ENCODE measurements at places on chromosomes 6 and 20.

DNA sequence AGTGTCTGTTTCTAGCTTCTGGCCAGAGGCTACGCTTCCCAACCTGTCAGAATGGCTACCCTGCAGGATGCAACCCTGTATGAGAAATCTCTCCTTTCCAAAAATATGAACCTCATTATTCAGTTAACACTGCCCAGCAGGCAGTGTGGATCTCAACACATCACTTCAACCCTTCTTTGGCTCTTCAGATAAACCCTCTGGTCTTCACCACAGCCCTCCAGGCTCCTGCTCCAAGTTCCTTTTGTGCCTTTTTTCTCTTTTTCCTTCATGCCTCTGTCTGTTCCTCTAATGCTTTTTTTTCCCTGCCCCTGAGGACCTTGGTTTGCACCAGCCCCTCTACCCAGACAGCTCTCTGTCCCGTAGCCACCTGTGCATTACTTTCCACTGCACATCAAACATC is 207.4 kb downstream of the MYLK4 start:
- DNase-seq, result no peak

DNA sequence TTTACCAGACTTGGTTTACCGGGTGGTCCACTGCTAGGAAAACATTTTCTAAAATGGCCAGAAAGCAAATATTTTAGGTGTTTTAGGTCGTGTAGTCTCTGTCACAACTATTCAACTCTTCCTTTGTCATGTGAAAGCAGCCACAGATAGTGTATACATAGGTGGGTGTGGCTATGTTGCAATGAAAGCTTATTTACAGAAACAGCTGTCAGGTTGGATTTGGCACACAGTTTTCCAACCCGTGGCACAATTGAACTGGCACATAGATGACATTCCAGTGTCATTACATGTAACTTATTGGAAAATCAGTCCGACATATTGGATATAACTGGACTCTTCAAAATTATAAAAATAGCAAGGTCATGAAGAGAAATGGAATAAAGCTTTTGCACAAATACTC is 68.9 kb upstream of the KCNQ5 start:
- no peak for DNase-seq

DNA sequence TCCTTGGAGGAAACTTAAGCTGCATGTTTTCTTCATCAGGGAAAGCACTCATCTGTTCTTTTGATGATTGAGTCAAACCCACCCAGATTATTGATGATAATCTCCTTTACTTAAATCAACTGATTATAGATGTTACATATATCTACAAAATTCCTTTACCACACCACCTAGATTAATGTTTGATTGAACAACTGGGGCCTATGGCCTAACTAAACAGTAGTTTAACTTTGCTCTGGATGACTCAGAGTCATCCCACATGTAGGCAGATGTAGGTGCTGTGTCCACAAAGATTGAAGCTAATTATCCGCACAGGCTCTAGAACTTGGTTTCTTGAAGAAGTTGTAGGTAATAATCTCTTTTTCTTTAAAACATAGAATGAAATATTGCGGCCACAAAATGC is 42.2 kb downstream of the PKIB start:
- DNase-seq, result no peak

DNA sequence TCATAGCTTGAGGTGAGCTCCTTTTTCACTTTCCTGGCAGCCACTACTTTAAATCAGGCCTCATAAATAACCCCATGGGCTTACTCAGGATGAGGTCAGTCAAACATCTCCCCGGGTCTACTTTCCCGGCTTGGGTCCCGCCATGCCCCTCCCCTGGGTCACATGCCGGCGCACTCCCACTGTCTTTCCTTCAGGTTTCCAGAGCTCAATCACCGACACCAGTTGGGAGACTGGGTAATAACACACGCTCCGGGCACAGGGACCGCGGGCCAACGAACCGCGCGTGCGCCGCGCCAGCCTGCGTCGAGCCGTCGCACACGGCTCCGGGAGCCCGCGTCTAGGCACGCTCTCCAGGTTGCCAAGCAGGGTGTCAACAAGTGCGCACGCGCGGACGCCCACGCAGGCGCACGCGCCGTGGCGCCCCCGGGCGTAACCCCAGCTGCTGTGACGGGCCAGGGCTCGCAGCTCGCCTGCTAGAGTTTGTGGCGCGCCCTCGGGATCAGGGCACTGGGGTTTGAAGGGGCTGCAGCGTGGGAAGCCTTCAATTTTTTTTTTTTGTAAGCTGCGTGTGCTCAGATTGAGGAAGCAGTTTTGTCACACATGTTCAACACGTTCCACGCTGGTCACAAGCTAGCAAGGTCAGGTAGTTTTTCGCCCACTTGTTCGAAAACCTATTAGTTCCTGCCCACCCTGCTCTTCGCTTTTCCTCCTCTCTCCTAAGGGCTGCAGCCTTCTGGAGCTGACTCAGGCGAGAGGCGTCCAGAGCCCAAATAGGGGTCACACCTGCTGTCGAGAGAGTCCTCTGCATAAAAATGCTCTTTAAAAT is 31.8 kb downstream of the TFAP2B start:
- DNase-seq, result no peak

GRCh38 chr6:142945049-142945445 is at the start of gene HIVEP2:
TSS of gene HIVEP2 (minus strand) at chr6:142945176. CDS start at chr6:142774738, 170,438 bp downstream.
- no peak for DNase-seq

GRCh38 chr6:10891960-10892359 is 5.1 kb downstream of the SYCP2L start:
- DNase-seq, result no peak

DNA sequence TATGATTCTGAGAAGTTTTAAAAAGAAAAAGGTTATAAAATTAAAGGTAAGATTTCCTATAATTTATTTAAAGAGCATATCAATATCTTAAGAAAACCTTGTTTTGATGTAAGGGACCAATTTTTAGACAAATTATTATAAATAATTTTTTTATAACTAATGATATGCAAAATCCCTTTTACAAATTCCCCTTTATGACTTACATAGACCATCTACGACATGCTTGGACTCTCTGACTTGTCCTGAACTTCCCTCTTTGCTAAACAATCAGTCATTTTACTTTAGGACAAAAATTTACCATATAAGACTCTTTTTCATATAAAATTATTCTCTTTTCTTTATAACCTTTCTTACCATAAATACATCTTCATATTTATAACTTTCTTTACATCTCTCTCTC is 15.3 kb upstream of the ANGPT4 start:
- DNase-seq, result no peak

- DNase-seq, result no peak
Measured at GRCh38 chr6:152355166-152355565, 282.0 kb downstream of the SYNE1 start.

- no peak for DNase-seq
Measured at GRCh38 chr20:37313546-37314091, 24.2 kb downstream of the MANBAL start.

GRCh38 chr6:46927066-46927465 is 5.3 kb upstream of the ADGRF5 start:
- DNase-seq, result no peak

DNA sequence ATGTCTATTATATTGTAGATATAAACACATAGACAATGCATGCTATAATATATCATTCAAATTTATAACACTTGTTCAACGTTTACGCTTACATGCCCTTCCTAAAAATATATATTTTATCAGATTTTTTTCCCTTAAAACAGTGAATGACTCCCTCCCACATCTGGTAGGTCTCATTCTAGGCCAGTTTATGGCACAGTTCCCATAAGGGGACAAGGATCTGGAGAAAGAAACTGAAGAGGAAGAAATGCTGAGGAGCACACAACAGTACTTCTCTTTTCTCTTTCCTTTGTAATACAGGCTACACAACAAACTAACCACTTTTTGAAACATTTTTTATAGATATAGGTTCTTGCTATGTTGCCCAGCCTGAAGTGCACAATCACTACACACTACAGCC is 48.6 kb upstream of the RCAN2 start:
- no peak for DNase-seq

DNA sequence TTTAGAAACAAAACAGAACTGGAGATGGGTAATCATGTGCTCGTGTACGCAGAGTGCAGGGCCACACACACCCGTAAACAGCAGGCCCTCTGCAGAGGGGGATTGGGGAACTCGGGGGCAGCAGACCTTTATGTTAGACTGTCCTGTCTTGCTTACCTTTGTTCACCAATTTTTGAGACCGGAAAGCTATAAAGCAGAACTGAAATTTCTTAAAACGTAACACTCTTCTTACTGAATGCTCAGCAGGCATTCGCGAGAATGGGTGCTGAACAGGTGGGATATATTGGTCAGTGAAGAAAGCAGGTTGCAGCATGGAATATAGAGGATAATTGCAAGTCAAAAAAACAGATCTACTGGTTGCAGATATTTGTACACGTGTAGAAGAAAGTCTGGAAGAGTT is 211.1 kb downstream of the BMP7 start:
- DNase-seq, result no peak

DNA sequence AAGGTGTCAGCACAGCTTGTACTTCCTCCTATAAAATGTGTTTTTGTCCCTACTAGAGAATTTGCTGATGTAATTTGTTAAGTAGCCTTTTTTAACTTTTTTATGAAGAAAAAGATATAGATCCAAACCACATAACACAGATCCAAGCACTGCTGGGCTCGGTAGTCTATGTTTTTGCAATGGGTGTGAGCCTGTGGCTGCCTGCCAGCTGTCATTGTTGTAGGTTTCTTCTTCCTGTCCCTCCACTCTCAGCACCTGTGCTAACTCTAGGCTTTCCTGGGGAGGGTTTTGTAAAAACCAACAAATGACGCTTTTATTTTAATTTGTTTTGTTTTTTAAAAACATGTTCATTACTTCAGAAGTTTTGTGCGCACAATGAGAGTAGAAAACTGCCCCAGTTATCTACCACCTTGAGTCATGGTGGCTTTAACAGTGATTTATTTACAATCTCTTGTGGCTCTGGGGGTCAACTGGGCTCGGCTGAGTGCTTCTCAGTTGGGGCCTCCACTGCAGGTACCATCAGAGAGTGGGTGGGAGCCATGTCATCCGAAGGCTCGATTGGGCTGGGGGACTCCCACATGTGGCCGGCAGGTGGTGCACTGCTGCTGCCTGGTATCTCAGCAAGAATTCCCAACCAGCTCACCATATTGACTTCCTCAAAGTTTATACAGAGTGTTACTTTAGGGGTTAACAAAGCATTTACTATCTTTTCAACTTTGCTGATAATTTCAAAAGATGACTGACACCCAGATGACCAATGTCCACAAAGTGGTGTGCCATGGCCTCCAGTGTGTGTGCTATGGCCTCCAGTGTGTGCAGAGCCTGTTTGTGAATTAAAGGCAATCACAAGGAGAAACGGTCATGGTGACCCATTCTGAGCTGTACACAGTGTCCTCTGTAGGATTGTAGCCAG is 3.0 kb upstream of the CCR6 start:
- DNase-seq, result no peak

GRCh38 chr20:2820084-2820895 is 4.1 kb downstream of the TMEM239 start:
- no peak for DNase-seq

Data from hematopoietic multipotent progenitor cell treated with erythropoietin and hydrocortisone succinate and interleukin-3 and kit ligand, for 17 days (in vitro differentiated cells).